ENCODE measurements at places on chromosomes 5 and 9.
A peak's percentile ranks its signal among the peaks of the same experiment; 100 is the strongest.

GRCh38 chr5:177111720-177112394 is 21.7 kb upstream of the NSD1 start:
- peak; percentile 51 for DNase-seq

DNA sequence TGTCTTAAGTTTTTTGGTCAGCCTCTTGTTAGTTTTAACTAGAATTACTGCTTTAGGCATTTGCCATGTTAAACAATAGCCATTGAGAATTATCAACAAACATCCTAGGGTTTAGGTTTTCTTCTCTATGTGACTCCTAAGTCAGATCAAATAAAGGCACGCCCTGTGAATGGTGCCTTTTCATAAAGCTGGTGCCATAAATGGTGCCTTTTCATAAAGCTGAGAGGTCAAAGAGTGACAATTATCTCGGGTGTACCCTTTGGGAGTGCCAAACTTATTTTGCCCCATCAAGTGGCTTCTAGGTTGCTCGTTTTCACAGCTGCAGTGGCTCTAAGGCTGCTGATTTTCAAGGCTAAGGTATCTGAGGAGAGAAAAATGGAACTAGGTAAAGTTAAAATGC is 391.6 kb downstream of the DMRTA1 start:
- DNase-seq = no peak

DNA sequence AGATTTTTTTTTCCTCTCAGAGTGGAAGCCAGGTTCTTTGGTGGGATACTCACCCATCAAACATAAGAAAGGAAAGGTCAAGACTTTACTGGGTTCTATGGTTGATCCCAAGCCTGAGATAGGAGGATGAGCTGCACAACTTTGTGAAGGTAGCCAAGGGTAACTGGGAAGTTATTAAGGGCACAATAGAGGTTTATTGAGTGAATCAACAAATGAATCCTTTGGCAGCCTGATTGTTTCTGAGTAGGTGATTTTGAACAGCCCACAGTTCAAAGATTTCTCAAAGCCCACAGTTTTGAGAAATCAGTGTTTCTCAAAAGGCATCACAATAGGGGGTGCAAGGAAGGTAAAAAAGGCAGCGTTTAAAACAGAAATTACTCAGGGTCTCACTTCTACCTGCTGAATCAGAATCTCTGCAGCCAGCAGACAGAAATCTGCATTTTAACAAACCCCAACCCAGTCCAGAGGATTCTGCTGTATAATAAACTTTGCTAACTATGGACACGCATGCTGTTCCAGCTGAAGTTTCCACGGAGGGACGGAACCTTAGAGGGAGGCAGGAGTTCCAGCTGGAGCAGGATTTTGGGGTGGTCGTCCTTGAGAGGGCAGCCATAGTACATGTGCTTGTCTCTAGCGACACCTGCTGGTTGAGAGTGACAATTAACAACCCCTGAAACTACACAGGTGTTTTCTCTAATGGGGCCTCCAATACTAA is 32.7 kb upstream of the FSD1L start:
- DNase-seq = peak; percentile 45

- no peak for DNase-seq
Measured at GRCh38 chr9:111853450-111853827, 43.2 kb upstream of the UGCG start.

- no peak for DNase-seq
Measured at GRCh38 chr5:172779691-172780341, 8.8 kb upstream of the DUSP1 start.

DNA sequence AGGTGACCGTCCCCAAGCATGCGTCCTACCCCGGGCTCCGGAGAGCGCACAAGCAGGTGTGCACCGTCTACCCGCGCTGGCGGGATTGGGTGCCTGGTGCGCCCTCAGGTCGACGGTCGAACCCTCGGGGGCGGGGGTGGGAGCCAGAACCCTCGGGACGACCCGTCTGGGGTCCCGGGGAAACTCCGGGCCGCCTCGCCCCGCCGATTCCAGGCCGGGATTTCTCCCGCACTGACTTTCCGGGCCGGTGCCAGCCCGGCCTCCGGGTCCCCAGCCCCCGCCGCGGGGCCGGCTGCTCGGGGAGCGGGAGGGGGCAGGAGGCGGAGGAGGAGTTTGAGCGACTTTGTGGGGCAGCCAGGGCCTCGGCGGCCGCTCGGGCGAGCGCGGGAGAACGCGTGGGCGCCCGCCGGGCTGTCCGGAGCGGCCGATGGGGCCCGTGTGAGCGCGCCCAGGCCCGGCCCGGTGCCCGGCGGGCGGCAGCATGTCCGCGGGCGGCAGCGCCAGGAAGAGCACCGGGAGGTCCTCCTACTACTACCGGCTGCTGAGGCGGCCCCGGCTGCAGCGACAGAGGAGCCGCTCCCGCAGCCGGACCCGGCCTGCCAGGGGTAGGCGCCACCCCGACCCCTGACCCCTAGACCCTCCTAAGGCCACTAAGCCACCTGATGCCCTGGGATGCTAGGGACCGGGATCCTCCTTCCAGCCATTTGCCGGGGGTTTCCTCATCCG is at the start of gene DAB2IP:
DAB2IP (plus strand) TSS at position 340 of the 726 bp plus-strand sequence; CDS start at position 482, 142 bp downstream.
- DNase-seq = no peak

GRCh38 chr9:103335461-103335860 is 340.3 kb downstream of the CYLC2 start:
- no peak for DNase-seq

DNA sequence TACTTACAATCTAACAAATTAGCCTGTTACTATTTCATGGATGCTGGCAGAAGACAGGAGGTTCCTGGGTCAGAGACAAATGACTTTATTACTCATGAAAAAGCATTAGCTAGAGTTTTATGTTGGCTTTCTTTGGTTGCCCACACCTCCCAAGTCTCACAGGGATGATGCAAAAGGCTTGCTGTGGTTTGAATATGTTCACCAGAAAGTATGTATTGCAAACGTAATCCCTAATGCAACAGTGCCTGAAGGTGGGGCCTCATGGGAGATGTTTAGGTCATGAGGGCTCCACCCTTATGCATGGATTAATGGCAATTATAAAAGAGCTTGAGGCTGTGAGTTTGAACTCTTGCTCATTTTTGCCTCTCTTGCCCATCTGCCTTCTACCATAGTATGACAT is 28.5 kb downstream of the DPYSL3 start:
- DNase-seq = no peak

- DNase-seq = no peak
Measured at GRCh38 chr9:108197008-108197365, 658.8 kb downstream of the ACTL7B start.

DNA sequence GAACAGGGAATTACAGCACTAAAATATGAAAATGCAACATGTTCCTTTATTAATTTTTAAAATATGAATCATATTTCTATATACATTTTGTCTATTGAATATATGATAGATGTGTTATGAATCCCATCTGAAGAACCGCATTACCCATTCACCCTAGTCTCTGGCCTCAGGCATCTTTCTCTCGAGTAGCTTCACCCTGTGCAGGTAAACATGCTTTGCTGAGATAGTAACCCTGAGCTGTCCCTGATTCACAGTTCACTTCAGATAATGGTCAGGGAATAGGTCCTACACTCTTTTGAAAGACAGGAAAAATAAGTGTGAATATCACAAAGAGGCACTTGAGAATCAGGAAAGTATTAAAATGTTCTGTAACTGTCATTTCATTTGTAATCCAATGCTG is 766.8 kb downstream of the IRX1 start:
- no peak for DNase-seq

- DNase-seq = no peak
Measured at GRCh38 chr9:78595200-78595945, 298.4 kb downstream of the PSAT1 start.

DNA sequence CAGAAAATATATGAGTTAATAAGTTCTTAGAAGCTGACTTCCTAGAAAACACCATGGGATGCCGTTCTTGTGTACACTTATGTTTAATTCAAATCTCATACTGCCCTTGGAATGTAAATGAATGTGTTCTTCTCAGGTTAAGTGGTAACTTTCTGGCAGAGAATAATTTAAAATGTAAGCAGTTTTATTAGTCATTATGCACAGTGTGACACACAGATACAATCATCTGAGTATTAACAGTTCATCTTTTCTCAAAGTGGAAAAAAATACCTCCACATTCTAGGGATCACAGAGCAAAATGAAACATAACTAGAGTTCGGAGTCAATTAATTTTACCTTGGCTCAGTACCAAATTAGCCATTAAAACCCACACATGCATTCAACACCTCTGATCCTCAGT is 508.1 kb downstream of the CDH9 start:
- DNase-seq = no peak

GRCh38 chr5:125256296-125256695 is 509.9 kb upstream of the ZNF608 start:
- no peak for DNase-seq

GRCh38 chr9:4794691-4795090 is 1.9 kb downstream of the RCL1 start:
- no peak for DNase-seq

- DNase-seq = no peak
Measured at GRCh38 chr5:139064613-139065012, 133.6 kb downstream of the SIL1 start.

- no peak for DNase-seq
Measured at GRCh38 chr9:72476617-72477437, 44.6 kb upstream of the TMC1 start.

DNA sequence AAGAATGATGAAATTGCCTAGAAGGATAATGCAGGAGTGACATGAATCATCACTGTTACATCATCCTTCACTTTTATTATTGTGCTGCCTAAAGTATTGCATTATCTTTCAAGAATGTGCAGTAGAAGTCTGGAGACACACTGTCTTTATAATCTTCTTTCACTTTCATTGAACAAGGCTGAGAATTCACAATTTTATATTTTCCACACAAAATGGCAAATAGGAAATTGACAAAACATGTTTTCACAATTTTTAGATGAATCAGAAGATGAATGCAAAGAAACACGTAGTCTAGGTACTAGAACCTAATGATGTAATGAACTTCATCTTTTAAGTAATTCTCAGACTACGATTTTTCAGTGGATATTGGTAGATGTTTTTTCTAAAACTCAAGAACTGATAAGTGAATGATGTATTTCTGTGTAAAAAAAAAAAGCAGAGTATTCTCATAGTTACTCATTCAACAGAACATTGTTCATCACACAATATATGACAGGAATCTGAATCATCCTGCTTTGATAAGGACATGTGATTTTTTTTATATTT is 131.5 kb upstream of the GRHPR start:
- no peak for DNase-seq

DNA sequence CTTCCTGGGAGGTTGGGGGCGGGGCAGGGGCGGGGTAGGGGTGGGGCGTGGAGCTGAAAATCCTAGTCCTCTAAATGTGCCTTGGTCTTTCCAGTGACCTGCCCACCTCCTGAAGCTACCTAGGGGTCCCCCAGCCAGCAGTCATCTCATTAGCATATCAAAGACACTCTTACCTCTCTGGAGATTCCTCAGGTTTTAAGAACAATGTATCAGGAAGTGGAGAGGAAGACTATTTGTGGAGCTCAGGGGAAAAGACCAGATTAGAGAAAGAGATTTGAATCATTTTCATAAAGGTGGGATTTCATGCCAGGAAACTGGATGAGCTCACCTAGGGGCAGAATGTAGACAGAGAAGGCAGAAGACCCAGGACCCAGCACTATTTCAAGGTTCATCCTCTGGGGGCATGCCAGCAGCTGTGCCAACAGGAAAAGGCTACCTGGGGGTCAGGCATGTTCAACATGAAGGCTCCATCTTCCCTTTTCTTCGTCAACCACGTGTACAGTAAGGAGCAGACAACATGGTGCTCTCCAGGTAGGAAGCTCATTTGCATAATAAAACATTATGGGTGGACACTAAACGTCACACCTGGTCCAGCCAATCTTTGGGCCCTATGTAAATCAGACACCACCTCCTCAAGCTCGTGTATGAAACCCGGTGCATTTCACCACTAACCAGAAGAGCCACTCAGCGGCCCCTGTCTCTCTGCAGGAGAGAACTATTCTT is 6.9 kb downstream of the GMCL2 start:
- DNase-seq = no peak

DNA sequence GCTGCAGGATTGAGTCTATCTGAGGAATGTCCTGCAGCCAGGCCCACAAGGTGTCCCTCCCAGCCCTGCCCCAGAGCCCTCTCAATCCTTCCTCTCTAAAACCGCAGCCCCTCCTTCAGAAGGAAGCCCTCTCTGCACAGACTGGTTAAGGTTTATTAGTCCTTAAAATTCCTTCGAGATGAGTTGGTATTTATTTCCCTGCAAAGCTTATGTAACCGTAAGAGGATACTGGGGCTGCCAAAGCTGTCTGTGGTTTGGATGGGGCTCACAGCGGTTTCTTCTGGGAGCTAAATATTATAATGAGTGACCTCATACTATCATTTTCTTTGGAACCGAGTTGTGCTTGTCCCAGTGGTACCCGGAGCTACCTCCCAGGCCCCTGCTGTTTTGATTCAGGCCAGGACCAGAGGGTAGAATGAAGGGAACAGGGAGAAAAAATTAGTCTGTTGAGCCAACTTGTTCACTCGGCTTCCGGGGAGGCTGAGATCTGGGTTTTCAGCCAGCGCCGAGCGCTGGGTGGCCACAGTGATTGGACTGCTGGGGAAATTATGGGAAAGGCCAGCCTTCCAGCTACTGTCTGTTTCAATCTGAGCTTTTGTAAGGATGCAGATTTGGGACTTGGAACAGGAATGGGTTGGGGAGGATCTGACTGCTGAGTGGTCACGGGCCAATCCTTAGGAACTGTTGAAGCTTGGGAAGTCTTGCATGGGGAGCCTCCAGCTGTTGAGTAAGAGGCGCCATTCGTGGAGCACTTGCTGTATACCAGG is 107.5 kb downstream of the NDFIP1 start:
- no peak for DNase-seq

- no peak for DNase-seq
Measured at GRCh38 chr9:99925541-99925940, 19.1 kb downstream of the STX17 start.

DNA sequence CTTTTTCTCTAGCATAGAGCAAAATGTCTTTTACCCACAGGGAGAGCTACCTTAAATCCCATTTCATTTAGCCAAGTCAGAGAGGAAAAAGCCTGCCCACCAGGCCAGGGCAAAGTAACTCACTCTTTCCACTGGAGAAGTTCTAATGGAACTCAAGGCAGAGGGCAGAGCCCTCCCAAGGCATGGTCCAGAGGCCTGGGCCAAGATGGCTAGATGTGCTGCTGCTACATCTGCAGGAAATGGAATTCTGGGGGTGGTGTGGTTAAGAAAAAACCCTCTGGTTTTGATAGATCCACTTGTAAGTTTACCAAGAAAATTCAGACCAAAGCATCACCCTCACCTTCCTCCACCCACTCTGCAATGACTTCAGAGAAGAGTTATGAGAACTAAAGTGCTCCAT is 37.3 kb downstream of the CSF2 start:
- DNase-seq = no peak

DNA sequence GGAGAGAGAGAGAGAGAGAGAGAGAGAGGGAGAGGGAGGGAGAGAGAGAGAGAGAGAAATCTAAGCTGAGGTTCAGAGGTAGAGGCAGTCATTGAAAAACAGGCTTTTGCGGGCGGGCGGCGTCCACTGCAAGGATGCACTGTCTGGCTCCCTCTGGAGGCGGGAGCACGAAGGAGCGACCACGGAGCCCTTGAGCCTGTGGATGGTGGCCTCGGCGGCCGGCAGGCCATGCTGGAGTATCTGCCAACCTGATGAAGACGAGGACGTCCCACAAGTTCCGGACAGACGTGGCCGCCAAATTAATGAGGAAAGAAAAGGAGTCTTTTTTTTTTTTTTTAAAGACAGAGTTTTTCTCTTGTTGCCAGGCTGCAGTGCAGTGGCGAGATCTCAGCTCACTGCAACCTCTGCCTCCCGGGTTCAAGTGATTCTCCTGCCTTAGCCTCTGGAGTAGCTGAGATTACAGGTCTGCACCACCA is 2.2 kb upstream of the CCDC125 start:
- DNase-seq = peak; percentile 79

- DNase-seq = no peak
Measured at GRCh38 chr9:114641967-114642366, 15.6 kb downstream of the TEX53 start.

GRCh38 chr5:158623971-158624370 is 475.7 kb downstream of the EBF1 start:
- no peak for DNase-seq

All from CD4-positive, alpha-beta T cell treated with Interleukin-15 for 1 hour (primary cell).